ENCODE measurements at places on chromosomes 6 and 20.
A peak's percentile ranks its signal among the peaks of the same experiment; 100 is the strongest.

GRCh38 chr6:11486051-11486450, 51.5 kb upstream of the TMEM170B start:
- DNase-seq = no peak

GRCh38 chr20:11274141-11274594, 600.4 kb upstream of the JAG1 start:
- DNase-seq = peak; percentile 36

DNA sequence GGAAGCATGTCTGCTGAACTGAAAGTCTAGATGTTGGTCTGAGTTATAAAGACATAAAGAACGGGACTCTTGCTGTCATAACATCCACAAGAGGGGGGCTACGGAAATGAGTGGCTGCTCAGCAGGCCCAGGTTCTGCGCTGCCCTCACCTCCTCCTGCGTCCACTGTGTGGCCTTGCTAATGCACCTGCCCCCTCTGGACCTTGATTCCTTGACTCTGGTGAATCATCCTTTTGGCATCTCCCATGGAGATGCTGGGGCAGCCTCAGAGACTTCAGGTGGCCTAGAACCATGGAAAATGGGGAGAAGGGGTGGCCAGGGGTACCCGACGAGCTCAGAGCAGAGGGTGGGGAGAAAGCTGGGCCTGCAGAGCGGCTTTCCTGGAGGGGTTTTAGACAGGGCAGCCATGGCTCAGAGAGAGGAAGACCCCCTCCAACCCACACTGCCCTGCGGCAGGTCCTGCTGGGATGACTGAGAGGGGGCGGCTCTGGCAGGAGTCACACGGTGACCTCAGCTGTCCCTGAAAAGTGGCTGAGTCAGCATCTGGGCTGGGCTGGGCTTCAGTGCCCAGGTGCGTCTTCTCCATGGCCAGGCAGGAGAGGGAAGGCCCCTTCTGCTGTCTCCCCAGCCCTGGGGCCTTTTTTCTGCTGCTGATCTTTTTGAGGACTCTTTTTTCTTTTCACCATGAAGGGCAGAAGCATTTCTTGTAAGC, 46.9 kb downstream of the DLGAP4 start:
- no peak for DNase-seq

- no peak for DNase-seq
These were observed 847.0 kb downstream of the PHF3 start for GRCh38 chr6:64482631-64483030.

DNA sequence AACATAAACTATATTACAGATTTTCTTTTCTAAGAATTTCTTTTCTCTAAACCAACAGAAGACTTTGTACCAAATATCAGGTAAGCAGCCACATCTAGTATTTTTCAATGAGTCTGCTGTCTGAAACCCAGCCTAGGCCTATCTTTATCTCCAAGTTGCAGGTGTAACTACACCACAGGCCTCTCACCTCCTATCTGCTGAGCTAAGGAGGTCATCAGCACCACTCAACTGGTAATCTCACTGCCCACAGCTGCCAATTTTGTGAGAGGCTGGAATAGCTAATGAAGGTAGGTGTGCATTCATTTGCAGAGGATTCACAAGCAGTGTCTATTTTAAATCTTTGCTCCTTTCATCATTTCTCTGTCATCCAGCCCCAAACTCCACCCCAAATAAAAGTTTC, 584.8 kb downstream of the HDGFL1 start:
- DNase-seq = no peak

DNA sequence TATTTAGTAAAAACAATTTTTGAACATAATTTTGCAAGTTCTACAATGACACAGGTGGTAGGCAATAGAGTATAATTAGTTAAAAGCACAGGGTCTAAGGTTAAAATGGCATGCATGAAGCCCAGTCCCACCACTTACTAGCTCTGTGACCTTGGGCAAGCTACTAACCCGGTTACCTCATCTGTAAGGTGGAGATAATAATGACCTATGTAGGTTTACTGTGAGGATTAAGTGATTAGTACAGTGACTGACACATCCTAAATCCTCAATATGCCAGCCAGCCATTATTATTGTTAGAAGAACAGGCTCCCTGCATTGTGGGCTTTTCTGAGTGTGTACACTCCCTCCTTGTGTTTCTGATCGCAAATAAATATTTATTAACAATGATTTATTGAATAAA, 26.2 kb downstream of the ATXN1 start:
- DNase-seq = no peak

- no peak for DNase-seq
These were observed at the start of gene ATP9A for GRCh38 chr20:51767867-51768758. Gene ATP9A, minus strand, starts transcription at chr20:51768390. Its CDS starts 21 bp downstream, at chr20:51768369.

Measured in skeletal muscle cell (primary cell).